ENCODE measurements at places on chromosomes 5 and 9.

DNA sequence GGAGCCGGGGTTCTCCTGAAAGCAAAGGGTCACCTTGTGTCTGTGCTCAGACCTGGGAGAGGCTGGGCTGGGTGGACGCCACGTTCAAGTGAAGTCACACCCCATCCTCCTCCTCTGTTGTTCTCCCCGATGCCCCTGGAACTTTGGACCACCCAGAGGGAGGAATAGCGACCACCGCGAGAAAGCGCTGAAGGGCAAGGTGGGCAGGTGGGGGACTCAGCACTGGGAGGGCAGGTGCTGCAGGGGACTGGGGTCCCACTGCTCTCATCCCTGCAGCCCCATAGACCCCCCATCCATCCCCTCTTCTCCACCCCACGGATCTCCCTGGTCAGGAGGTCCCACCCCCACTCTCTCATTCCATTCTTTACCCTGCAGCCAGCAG, 48.8 kb upstream of the COL5A1 start:
- DNase-seq, result no peak

DNA sequence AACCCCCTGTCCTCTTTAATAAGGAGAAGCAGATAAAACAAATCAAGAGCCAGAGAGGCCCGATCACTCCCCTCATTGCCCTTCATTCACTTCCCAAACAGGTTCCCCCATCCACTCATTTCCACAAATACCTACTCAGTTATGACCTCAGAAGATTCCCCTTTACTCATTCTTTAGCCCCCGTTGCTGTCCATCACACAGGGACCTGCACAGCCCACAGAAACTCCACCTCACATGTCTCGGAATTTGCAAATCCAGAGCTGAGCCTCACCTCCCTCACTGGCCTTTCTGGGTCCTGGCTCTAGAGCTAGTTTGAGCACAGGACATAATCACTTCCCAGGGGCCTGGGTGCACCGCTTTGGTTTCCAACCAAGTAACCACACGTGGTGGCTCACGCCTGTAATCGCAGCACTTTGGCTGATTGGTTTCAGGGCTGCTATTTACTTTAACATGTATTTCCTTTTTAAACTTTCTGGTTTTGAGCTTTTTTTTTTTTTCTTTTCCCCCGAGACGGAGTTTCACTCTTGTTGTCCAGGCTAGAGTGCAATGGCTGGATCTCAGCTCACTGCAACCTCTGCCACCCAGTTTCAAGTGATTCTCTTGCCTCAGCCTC, 17.8 kb downstream of the ATP6V0E1 start:
- no peak for DNase-seq

- DNase-seq, result no peak
Measured at GRCh38 chr5:139997276-139997675, 45.8 kb downstream of the NRG2 start.

GRCh38 chr5:177540438-177540837, 13.9 kb downstream of the FAM193B start:
- no peak for DNase-seq

GRCh38 chr9:137188086-137188489, 272 bp downstream of the ANAPC2 start:
- DNase-seq, result no peak

GRCh38 chr9:35908504-35909125, 675 bp upstream of the SPAAR start:
- peak; percentile 62 for DNase-seq

DNA sequence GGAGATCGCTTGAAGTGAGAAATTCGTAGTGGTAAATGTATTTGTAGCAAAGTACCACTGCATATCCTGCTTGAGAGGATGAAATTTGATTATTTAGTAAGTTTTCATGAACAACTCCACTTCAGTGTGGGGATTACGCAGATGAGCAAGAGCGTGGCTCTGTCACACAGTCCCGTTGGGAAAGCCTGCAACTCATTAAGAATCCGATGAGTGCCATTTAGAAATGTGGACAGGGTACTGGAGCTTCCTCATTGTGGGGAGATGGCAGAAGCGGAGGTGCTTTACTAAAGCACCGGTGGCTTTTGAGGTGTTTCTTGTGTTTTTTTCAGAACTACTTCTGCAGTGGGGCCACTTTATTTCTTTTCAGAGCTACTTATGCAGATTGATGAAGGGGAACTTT, 1.4 kb downstream of the TJP2 start:
- no peak for DNase-seq

DNA sequence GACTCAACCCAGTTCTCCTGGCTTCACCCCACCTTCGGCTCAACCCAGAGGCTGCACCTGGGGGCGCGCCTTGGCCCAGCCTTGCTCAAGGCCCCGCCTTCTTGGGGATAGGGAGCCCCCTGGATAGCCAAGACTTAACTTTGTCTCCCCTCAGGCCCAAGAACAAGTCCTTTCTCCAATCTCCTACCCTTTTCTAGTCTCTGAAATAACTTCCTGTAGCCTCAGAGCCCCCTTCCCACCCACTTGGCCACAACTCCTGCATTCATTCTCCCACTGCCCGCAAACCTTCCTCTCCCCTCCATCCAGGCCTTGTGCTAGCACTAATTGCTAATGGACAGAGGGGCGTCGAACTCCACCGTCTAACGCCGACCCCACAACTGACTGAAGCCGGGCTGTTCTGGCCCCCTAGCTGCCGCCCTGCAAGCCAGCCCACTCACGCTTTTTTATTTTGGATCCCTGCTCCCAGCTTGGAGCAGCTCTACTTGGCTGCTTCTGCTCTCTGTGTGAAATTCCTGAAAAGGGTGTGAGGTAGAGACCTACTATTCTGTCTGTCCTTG, 579 bp upstream of the ASTN2 start:
- DNase-seq, result no peak

- DNase-seq, result no peak
Measured at GRCh38 chr5:120852222-120852860, 388.2 kb downstream of the PRR16 start.

- no peak for DNase-seq
Measured at GRCh38 chr5:34026089-34026761, 16.8 kb downstream of the C1QTNF3 start.

- DNase-seq, result no peak
Measured at GRCh38 chr9:134382733-134383132, 56.5 kb downstream of the RXRA start.

DNA sequence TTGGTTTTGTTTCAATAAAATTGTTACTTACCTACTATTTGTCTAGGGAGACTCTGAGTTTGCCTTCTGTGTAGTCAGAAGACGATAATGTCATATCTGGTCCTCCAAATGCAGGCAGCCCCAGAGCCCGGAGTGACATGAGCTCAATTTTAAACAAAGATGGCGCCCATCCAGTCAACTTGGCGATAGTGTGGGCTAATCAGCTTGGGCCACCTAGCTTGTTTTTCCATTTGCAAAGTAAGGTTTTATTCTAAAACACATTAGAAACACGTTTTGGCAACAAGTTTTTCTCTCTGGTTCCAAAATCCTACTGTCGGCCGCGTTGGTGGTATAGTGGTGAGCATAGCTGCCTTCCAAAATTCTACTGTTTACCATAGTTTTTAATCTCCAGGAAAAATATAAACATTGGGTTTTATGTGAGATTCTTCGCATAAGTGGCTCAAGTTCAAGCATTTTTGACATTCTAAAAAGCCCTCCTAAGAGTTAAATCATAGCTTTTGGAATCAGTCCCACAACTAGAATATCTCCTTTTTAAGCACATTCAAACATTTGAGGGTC, 13.2 kb downstream of the TSC1 start:
- DNase-seq, result no peak

GRCh38 chr5:170483701-170484458, 19.9 kb upstream of the KCNIP1 start:
- DNase-seq, result no peak

GRCh38 chr9:132365986-132366385, 11.2 kb upstream of the SETX start:
- no peak for DNase-seq

DNA sequence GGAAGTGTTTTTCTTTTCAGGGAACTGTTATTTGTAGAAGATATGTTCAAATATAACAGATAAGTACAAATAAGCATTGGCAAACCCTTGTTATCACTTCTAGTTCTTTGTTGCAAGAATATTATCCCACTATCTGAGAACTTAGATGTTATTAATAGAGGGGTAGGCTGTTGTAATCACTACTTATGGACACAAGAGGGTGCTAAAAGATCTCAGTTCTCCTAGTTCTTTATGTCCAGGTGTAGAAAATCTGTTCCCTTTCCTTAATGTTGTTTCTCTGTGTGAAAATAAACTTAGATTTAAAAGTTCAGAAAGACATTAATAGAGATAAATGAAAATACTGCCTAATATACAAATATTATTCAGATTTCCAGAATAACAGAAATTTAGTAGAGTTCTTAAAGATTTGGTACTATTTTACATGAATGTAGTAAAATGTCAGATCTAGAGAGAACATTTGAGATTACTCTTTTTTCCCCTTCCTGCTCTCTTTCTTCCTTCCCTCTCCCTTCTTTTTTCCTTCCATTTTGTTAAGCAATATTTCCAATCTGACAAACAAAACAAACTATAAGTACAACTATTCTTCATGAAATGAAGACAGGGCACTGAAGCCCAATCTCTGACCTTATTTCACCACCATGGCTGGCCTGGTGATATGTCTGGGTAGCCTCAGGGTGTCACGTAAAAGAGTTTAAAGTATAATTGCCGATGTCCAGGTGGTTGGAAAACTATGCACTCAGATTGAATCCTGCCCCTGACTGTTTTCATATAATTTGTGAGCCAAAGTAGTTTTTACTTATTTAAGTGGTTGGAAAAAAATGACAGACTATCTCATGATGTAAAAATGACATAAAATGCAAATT, 43.6 kb upstream of the C5orf46 start:
- no peak for DNase-seq

DNA sequence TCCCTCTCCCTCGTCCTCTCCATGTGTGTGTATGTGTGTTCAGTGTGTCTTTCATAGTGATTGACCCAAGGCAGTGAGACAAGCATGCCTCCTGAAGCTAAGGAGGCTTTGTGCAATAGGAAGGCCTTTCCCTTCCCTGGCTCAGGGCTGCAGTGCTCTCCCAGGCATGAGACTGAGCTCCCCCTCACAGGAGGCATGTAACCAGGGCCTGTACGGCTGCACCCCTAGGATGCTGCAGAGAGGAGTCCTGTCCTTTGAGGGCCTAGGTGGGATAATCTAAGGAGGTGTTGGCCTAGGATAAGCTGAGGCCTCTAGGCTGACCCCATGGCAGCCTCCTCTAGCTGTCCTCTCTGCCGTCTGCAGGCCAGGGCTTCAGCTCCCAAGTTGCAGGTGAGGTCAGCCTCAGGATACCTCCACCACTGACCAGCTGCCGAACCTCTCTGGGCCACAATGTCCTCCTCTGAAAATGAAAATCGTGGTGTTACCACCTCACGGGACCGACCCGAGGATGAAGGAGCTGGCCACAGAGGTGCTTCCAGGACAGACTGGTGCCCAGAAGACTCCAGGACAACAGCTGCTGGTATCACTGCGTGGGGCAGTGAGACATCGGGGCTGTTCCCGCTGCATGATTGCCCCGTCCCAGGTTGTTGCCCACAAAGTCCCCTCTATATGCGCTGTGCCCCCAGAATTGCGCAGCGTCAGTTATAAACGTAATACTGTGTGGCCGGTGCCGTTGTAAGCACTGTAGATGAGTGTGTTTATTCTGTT, 129.6 kb downstream of the BARX1 start:
- DNase-seq, result no peak

GRCh38 chr5:37005252-37005651, 128.7 kb downstream of the NIPBL start:
- no peak for DNase-seq

DNA sequence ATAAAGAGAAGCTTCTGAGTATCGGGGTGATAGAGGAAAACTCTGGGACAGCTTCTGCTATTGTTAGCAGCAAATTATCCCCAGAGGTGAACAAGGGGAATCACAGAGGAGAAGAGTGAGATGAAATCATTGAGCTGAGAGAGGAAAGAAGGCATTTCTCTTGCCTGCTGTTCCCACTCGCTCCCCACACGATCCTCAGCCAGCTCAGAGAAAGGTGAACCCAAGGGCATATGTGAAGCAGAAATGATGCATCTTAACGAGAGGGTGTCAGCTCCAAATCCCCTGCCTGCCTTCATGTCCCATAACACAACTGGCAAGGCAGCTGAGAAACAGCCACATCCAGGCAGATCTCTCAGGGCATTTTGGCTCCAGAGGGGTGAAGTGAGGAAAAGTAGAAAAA, 111.6 kb downstream of the BRINP1 start:
- no peak for DNase-seq

GRCh38 chr5:160469156-160470144, 47.8 kb downstream of the PTTG1 start:
- no peak for DNase-seq

DNA sequence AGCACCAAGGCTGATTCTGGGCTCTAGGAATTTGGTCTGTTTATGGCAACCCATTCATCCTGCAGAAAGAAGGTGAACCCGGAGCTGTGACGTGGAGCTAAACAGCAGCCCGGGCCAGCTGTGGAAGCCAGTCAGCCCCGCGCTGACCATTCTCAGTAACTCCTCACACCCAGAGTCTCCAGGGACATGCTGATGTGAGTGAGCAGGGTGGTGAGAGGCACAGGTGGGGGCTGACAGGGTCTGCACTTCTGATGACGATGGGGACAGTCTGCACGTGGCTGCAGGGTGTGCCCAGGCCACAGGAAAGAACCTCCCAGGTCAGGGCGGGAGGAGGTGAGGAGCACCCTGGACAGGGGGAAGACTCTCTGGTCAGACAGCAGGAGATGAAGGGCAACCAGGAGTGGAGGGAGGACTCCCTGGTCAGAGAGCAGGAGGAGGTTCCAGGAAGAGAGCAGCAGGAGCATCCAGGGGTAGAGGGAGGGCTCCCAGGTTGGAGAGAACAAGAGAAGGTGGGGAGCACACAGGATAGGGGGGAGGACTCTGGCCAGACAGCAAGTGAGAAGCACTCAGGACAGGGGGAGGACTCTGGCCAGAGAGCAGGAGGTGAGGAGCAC, 26.1 kb upstream of the SLC6A3 start:
- DNase-seq, result no peak

- DNase-seq, result no peak
Measured at GRCh38 chr5:32814620-32815019, 103.5 kb downstream of the NPR3 start.

GRCh38 chr9:126617823-126618165, 4.1 kb downstream of the LMX1B start:
- DNase-seq, result no peak

GRCh38 chr5:128395073-128395472, 143.0 kb downstream of the FBN2 start:
- DNase-seq, result no peak

- DNase-seq, result no peak
Measured at GRCh38 chr5:176644294-176644693, 3.0 kb upstream of the TSPAN17 start.

DNA sequence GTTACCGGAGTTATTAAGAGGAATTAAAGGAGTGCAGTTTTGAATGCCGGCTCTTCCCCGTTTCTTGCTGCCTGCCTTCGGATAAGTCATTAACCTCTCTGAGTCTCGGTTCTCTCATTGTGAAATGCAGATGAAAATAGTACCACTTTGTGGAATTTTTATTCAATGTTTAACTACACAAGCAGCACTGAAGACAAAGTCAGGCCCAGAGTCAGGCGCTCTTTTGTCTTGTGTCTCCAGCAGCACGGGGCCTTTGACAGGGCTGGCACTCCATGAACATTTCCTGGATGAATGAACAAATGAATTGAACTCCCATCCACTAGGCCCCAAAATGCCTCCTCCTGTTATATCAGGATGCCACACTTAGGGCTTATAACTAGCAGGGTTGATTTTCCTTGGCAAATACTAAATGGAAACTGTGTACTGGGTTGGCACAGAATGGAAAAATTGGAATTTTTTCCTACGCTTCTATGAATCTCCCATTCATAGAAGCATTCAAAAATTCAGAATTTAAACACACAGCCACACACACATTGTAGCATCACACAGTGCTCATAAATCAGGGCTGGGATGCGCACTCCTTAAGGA, 332.8 kb downstream of the MLLT3 start:
- no peak for DNase-seq

- DNase-seq, result no peak
Measured at GRCh38 chr5:91187032-91187431, 196.1 kb downstream of the ARRDC3 start.

Measured in NCI-H2029 (cell line).